ENCODE measurements at places on chromosomes 1 and 21.

- no peak for ATAC-seq
Measured at GRCh38 chr21:34018185-34018584, 55.2 kb upstream of the MRPS6 start.

DNA sequence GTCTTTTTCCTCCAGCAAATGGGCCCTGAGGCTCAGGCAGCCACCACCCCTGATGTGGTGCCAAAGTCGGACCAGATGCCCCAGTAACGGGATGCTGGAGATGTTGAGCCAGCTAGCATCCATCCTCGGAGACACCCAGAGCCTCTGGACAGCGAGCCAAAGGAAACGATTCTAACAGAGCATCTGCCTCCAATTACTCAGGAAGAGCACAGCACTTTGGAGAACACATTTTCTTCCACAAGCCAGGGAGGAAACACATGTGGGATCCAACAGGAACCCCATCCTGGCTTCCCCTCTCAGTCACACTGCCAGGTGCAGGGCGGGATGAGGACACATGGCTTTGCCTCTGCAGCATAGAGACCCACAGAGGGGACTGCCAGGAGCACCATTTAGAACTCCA, 44.9 kb downstream of the C1orf198 start:
- peak; percentile 49 for ATAC-seq

DNA sequence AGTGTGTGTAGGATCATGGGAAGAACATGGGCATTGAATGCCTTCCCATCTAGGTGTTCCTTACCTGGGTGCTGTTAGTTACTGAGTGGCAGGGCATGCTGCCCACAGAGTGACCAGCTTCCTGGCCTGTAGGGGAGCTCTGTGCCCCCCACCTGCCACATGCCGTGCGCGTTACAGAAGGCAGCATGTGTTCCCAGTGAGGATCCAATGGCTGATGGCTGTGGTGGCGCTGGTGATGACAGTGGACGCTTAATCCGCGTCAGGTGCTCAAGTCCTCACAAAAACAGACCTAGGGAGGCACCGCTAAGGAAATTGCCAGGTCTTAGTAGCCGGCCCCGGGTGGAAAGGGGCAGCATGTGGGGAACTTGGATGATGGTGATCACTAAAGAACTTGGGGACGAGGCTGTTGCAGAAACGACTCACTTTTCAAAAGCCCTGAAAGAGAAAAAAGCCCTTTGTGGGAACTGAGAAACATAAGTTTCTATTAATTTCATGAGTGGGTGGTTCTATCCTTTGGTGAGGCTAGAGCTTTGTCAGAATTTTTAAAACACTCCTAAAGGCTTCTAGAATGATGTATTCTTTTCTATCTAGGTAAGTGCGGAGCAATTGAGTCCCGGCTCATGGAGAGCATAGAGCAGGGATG, 93.2 kb downstream of the PRDM2 start:
- ATAC-seq = no peak

GRCh38 chr1:240888039-240888786, 276.3 kb upstream of the GREM2 start:
- ATAC-seq = no peak

- no peak for ATAC-seq
Measured at GRCh38 chr1:183807549-183808168, 2.7 kb downstream of the RGL1 start.

DNA sequence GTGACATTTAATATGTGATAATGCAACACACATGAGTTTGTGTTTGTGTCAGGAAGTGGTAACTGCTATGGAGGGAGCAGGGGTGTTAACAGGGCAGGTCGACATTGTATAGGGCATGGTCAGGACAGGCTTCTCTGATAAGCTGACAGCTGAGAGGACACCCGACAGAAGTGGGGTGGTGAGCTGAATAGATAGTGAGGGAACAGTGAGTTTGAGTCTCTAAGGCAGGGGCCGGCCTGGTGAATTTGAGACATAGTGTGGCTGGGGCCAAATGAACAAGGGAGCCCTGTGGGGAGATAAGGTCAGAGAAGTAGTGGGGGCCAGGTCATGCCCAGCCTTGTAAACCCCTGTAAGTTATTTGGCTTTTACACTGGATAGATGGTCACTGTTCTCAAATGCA, 217.4 kb upstream of the KIAA0040 start:
- no peak for ATAC-seq

DNA sequence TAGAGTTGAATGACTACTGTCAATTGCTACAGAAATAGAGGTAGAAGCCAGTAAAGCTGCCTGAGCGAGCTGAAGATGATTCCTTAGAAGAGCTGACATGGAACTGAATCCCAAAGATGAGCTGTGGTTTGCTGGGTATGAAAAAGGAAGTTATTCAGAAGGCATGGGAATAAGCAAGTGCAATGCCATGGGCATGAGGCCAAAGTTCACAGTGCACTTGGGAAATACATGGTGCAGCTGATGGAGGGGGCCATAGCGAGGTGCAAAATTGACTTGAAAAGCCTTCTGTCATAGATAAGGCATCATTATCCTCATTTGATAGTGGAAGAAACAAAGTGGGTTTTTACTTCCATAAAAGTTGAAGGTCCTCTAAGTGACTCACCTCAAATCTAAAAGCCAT, 88.6 kb downstream of the NEK7 start:
- ATAC-seq = no peak

- ATAC-seq = no peak
Measured at GRCh38 chr1:104706631-104707147, 957.0 kb downstream of the AMY1C start.

- no peak for ATAC-seq
Measured at GRCh38 chr1:169201084-169201619, 94.7 kb downstream of the ATP1B1 start.

- ATAC-seq = no peak
Measured at GRCh38 chr1:116284819-116285390, 88.1 kb upstream of the ATP1A1 start.

DNA sequence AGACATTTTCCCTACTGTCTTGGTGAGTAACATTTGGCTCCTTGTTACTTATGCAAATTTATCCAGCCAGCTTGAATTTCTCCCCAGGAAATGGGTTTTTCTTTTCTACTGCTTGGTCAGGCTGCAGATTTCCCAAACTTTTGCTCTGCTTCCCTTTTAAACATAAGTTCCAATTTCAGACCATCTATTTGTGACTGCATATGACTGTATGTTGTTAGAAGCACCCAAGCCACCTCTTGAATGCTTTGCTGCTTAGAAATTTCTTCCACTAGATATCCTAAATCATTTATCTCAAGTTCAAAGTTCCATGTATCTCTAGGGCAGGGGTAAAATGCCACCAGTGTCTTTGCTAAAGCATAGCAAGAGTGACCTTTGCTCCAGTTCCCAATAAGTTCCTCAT, 32.3 kb upstream of the CITED4 start:
- no peak for ATAC-seq

- ATAC-seq = no peak
Measured at GRCh38 chr1:204180133-204180532, 14.0 kb upstream of the REN start.

- no peak for ATAC-seq
Measured at GRCh38 chr1:30824736-30825429, 67.3 kb upstream of the LAPTM5 start.

- no peak for ATAC-seq
Measured at GRCh38 chr1:65670518-65670917, 122.2 kb upstream of the PDE4B start.

DNA sequence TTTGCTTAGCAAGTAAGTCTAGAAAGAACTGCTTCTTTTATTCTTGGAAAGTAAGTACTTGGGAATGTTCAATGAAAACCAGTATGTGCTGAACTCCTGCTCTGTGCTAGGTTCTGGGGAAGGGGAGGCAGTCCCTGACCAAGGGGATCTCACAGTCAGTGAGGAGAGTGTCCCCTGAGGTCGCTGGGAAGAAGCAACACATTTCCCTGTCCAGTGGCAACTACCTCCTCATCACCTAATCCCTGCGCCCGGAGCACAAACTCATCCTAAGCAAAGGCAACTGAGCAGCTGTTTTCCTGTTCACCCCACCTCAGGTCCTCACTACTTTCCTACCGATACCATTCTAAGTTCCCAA, 61.7 kb upstream of the ANGPTL1 start:
- no peak for ATAC-seq

- ATAC-seq = peak; percentile 47
Measured at GRCh38 chr1:155859881-155860871, 809 bp downstream of the SYT11 start.

GRCh38 chr1:61131716-61132115, 49.4 kb downstream of the NFIA start:
- no peak for ATAC-seq

DNA sequence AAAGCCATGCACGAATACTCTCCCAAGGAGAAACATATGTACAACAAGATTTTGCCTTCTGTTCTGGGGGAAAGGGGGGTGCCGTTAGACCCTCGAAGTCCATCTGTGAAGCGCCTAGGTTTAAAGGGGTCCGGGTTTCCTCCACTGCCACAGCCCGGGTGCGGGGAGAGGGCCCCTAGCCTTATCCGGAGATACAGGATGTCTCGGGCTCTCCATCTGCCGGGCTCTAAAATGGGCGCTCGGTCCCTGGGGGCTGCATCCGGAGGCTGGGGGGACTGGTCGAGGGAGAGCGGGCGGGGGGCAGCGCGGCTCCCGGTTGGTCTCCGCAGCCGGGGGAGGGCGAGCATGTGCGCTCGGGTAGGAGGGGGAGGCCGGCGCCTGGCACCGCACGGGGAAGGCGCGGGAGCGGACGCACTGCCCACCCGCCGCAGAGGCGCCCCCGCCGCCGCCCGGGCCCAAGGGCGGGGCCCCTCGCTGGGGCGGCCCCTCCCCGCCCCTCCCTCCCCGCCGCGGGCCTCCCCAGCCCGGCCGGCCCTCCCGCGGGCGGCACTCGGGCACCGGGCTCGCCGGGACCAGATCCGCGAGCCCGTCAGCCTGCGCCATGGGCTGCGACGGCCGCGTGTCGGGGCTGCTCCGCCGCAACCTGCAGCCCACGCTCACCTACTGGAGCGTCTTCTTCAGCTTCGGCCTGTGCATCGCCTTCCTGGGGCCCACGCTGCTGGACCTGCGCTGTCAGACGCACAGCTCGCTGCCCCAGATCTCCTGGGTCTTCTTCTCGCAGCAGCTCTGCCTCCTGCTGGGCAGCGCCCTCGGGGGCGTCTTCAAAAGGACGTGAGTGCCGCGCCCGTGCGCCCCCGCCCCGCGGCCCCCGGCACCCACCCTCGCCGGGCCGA, 63.1 kb downstream of the ELK4 start:
- ATAC-seq = peak; percentile 46

GRCh38 chr1:208054485-208054884, 143.6 kb upstream of the CD34 start:
- no peak for ATAC-seq

DNA sequence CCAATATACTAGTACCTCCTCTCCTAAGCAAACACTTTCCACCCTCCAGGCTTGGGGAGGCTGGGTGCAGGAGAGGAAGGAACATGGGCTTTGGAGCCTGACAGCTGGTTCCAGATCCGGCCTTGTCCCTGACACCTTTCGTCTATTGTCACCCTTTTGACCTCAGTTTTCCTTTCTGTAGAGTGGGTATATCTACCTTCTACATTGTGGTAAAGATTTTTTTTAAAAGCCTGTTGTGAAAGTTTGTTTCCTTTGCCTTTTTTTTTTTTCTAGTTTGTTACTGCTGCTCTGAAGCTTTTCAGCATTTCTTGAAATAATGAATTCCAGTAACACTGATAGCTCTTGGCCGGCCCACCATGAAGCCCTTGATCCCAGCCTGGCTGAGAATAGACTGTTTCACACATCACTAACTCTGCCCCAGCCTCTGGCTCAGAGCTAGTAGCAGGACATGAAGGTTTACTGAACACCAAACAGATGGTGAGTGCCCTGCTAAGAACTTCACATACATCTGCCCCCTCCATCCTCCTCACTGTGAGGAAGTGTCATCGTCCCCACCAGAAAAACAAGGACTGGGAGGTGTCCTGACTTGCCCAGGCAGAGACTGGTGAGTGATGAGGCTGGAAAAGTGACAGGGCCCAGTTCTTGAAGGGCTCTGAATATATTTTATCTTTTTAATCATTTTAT, 33.0 kb upstream of the ID3 start:
- ATAC-seq = no peak

- no peak for ATAC-seq
Measured at GRCh38 chr21:25421321-25422028, 185.8 kb downstream of the MRPL39 start.

GRCh38 chr1:29719253-29719652, 482.9 kb downstream of the PTPRU start:
- ATAC-seq = no peak

DNA sequence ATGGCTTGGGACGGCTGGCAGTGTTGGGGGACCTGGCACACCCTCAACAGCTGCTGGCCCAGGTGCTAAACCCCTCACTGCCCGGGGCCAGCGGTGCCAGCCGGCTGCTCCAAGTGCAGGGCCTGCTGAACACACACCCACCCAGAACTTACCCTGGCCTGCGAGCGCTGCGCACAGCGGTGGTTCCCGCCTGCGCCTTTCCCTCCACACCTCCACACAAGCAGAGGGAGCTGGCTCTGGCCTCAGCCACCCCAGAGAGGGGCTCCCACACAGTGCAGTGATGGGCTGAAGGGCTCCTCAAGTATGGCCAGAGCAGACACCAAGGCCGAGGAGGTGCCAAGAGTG, 67.9 kb downstream of the FMO4 start:
- no peak for ATAC-seq

- no peak for ATAC-seq
Measured at GRCh38 chr1:39689635-39690034, 1.6 kb downstream of the HPCAL4 start.

GRCh38 chr1:2966449-2967328, 54.6 kb upstream of the ACTRT2 start:
- ATAC-seq = no peak

GRCh38 chr1:39671793-39672550, at the start of gene NT5C1A:
Gene NT5C1A, minus strand, starts transcription at chr1:39672107. Its CDS starts 69 bp downstream, at chr1:39672038.
- ATAC-seq = peak; percentile 40

DNA sequence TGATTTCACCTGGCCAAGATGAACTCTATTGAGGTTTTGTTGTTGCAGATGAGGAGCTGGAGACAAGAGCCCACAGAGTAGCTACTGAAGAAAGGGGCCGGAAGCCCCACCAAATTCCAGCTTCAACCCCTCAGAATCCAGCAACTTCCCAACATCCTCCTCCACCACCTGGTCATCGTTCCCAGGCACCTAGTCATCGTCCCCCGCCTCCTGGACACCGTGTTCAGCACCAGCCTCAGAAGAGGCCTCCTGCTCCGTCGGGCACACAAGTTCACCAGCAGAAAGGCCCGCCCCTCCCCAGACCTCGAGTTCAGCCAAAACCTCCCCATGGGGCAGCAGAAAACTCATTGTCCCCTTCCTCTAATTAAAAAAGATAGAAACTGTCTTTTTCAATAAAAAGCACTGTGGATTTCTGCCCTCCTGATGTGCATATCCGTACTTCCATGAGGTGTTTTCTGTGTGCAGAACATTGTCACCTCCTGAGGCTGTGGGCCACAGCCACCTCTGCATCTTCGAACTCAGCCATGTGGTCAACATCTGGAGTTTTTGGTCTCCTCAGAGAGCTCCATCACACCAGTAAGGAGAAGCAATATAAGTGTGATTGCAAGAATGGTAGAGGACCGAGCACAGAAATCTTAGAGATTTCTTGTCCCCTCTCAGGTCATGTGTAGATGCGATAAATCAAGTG, 14.3 kb downstream of the CD2 start:
- ATAC-seq = no peak

- no peak for ATAC-seq
Measured at GRCh38 chr1:202251424-202252256, 58.0 kb downstream of the LGR6 start.
